ENCODE measurements at places on chromosomes 3 and 15.

DNA sequence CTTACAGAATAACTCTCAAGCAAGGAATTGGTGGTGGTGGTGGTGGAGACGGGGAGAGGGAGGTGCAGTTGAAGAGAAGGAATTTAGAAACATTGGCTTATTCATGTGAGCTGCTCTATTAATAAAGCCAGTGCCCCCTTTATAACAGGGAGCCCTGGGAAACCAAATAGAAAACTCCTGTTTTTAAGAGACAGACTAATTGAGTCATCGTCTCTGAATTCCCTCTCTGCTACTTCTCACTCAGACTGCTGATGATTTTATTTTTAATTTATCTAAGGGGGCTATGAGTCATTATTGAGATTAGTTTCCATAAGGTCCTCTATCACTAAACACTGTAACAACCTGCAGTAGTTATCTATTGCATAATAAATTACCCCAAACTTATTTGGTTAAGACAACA is 145.9 kb upstream of the GALNT15 start:
- DNase-seq, result no peak

GRCh38 chr3:187368251-187369088 is at the start of gene RTP4:
TSS of gene RTP4 (plus strand) at chr3:187368385. CDS start at chr3:187368442, 57 bp downstream.
- peak; percentile 72 for DNase-seq

GRCh38 chr15:40092256-40092978 is 16.3 kb downstream of the BMF start:
- DNase-seq, result no peak

GRCh38 chr3:151611419-151611818 is 122.3 kb upstream of the AADACL2 start:
- DNase-seq, result no peak

DNA sequence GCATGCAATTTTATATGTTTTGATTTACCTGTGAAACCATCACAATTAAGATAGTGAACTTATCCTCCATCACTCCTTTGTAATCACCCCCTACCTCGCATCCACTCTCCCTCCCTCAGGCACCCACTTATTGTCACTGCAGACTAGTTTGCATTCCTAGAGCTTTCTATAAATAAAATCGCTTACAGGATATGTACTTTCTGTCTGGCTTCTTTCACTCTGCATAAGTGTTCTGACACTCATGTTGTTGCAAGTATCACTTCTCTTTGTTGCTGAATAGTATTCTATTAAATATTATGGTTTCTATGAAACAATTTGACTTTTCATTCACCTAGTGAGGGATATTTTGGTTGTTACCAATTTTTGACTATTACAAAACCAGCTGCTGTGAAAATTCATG is 139.3 kb downstream of the RSRC1 start:
- no peak for DNase-seq

DNA sequence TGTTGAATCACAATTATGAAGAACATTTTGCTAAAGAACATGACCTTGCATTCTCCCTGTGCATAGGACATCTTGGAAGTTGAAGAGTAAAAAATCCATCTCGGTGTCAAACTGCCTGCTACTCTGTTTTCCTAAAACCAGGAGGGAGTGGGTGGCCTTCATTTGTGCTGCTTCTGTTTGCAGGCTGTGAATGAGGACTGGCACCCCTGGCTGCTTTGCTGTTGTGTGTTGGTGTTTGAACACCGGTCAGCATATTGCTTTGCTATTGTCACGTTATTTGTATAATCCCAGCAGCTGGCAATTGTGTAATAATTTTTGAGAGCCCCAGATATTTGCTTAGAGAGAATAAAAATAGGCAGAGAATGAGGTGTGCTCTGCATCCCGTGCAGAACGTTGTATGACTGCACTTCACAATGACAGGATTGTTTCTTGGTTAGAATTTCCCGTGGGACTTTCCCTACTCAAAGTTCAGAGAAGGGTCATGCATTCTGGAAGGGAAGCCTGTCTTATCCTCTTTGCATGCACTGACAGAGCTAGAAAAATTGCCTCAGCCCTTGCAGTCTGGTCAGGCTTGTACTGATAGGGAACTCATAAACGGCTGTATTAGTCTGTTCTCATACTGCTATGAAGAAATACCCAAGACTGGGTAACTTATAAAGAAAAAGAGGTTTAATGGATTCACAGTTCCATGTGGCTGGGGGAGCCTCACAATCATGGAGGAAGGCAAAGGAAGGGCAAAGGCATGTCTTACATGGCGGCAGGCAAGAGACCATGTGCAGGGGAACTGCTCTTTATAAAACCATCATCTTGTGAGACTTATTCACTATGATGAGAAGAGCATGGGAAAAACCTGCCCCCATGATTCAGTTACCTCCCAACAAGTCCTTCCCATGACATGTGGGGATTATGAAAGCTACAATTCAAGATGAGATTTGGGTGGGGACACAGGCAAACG is 16.3 kb downstream of the SV2B start:
- DNase-seq, result peak; percentile 51

DNA sequence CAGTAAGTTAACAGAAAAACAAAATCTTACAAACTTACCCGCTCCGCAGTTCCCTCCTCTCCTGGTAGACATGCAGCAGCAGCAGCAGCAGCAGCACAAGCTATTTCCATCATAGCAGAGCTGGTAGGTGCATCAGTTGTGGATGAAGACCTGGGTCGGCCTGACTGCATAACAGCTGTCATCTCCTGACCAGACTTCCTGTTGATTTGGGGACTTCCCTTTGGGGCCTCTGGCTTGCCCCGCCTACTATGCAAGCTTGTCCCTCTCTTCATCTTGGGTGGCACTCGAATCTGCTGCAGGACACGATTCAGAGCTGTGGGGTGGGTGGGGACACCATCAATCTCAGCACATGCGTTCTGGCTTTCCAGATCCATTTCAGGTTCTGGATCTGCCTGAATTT is 65.7 kb downstream of the TMCC1 start:
- DNase-seq, result no peak

- no peak for DNase-seq
Measured at GRCh38 chr3:190041333-190042041, 79.2 kb downstream of the P3H2 start.

DNA sequence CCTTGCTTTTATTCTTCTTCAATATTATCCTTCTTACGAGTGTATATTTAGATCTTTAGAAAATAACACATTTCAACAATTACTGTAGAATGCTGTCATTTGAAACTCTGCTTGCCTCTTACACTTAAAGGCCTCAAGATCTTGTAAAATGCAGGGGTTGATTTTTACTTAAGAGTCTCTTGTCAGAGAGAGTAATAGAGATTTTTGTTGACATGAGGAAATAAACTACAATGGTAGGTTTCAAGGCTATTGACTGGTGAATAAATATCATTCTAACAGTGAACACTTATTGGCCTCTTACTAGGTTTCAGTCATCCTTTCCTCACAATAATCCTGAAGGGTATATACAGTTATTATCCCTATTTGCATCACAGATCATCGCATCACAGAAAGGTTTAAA is 344.6 kb downstream of the GBE1 start:
- no peak for DNase-seq

- DNase-seq, result no peak
Measured at GRCh38 chr3:13113346-13114330, 40.4 kb upstream of the IQSEC1 start.

DNA sequence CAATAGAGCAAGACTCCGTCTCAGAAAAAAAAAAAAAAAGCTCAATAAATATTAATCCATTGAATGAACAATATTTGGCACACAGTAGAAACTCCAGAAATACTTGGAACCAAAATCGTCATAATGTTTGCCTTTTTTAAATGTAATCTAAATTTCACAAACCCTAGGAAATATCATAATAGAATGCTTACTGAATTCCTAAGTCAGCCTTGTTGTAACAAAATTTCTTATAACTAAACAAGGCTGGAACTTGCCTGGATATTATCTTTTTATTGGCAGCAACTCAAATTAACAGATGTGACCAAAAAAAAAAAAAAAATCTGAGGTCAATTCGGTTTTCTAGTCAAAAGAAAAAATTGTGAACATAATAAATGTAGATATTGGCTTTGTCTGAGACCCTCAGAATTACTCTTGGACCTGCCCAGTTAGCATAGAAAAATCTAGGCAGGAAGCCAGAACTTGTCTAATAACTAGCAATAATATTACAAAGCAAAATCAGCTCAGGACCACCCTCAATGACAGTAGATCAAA is 33.3 kb downstream of the GABPB1 start:
- DNase-seq, result no peak

DNA sequence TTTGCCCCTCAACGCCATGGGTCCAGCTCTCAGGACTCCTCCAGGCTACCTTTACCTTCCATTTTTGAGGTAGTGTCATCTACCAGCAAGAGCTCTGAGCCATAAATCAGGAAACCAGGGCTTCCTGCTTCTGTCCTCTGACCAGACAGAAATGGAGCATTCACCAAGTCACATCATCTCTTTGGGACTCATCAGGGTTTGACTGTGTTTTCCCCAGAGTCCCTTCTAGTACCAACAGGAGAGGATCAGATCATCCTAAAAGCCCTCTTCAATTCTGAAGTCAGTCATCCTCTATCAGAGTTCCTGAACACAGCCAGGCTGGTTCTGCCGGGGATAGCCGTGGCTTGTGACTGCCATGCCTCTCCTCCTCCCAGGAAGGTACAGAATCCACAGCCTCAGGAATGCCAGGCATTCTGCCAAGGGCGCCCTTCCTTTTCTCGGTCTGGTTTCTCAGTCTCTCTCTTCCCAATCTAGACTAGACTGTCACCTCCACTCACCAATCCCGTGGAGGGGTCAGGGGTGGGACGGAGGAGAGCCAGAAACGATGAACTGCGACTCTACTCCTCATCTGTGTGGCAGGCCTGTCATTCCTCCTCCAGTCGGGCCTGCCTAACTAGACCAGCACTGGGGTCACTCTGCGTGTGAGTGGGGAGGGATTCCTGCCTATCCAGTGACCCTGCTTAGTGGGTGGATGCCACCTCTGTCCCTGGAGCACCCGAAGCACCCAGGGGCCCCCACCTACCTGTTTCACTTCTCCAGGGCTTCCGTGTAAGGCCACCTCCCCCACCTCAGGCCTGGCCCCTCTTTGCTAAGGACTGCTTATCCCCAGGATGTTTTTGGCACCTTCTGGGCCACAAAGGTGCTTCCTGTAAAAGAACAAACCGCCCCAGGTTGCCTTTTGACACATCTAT is 30.9 kb downstream of the CCNL1 start:
- DNase-seq, result no peak

DNA sequence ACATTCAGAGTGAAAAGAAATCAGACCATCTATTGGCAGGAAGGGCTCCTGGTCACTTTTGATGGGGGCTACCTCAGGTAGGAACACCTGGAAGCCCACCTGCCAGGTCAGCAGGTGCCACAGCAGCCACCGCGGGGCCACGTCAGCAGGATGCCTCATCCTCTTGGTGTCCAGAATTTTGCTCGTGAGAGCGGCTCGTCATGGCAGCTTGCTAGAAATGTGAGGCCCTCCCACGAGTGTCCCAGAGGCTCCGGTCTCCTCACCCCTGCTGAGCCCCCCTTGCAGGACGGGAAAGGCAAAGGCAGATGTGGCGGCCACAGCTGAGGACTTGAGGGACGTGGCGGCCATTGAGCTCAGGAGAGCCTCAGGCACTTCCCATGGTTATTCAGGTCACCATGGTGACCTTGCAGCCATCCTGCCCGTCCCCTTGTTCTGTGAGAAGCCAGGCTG is 129.4 kb downstream of the LRRK1 start:
- no peak for DNase-seq

DNA sequence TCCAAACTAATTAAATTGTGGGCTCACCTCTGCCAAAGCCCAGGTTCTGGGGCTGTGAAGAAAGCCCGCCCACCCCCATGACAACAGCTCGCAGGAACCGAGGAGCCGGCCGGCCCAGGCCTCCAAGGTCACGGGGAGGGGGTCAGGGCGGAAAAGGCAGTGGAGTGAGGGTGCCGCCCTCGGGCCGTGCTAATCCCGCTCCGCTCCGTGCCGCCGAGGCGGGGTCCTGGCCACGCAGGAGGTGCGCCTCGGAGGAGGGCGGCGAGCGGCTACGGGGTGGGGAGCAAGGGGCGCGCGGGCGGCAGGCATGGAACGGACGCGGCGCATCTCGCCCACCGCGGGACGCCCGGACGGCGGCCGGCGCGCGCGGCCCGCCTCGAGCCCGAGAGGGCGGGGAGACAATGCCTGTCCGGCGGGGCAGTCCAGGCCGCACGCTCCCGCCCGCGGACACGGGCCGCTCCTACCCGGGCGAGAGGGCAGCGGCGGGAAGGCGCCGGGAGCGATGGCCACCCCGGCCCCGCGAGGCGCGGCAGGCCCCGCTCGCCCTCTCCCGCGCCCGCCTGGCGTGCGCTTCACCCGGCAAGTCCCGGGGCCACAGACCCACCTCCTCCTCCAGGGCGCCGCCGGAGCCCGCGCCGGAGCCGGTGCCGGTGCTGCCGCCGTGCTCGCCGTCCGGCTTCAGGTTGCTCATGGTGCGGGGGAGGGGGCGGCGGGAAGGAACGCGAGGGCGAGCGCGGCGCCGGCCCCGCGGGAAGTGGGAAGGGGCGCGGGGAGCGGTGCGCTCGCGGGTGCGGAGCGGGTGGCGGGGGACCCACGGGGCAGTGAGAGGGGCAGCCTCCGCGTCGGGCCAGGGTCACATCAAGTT is 528 bp downstream of the RBPMS2 start:
- no peak for DNase-seq

GRCh38 chr3:170740726-170741591 is 129.0 kb downstream of the RPL22L1 start:
- DNase-seq, result no peak

GRCh38 chr3:32435911-32436815 is 44.5 kb downstream of the CMTM7 start:
- no peak for DNase-seq

- DNase-seq, result no peak
Measured at GRCh38 chr3:48558493-48559134, 2.0 kb upstream of the PFKFB4 start.

- DNase-seq, result no peak
Measured at GRCh38 chr3:73225991-73226390, 164.5 kb downstream of the EBLN2 start.

DNA sequence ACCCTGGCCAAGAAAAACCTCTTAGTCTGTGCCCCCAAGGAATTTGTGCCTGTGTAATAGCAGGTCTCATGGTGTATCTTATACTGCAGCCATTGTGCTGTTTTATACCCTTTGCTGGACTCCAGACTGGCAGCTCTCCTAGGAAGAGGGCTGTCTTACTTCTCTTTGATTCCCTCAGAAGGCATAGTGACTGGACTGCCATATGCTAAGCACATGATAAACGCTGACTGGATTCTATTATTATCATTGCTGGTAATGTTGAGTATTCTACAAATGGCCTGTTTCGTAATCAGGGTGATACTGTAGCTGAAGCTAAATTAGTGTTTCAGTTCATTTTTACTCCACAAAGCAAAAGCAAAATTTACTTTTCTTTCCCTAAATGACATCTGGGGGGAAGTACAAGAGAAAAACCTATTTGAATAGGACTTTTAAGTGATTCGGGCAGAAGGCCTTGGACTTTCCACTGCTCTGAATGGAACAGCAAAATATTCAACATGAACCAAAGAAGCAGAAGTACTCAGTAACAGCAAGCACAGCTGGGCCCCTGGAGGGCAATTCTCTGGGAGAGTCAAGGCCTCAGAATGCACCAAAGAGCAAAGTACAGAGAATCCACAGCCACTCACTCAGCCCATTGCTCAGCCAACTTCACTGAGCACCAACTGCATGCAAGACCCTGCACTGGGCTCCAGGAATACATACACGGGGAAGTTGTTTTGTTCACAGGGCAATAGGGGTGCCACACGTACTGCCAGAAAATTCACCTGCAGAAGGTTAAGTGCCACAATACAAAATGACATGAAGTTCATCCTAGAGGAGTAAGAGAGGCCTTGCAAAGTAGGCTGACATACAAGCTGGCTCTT is 7.9 kb upstream of the BCL2A1 start:
- DNase-seq, result no peak
